ENCODE measurements at places on chromosomes 3 and 15. TPM values are rescaled to one million over a fixed set of nuclear protein-coding genes. Genes with fewer than 3 reads are reported as not detected.

ERICH6 gene
- not detected for total RNA-seq

TUSC7 gene
- total RNA-seq = not detected

KNG1 gene
- not detected for total RNA-seq

AGBL1 gene
- total RNA-seq = not detected

SI gene
- not detected for total RNA-seq

ACKR4 gene
- 0.11 TPM for total RNA-seq

SLC22A13 gene
- 0.51 TPM for total RNA-seq

C2CD4A gene
- not detected for total RNA-seq

GNAT1 gene
- not detected for total RNA-seq

GHSR gene
- total RNA-seq = not detected

BFSP2 gene
- 1.3 TPM for total RNA-seq

USP50 gene
- total RNA-seq = 0.80 TPM

ALG1L2 gene
- total RNA-seq = 4.6 TPM

CPLX3 gene
- 0.22 TPM for total RNA-seq

DNA sequence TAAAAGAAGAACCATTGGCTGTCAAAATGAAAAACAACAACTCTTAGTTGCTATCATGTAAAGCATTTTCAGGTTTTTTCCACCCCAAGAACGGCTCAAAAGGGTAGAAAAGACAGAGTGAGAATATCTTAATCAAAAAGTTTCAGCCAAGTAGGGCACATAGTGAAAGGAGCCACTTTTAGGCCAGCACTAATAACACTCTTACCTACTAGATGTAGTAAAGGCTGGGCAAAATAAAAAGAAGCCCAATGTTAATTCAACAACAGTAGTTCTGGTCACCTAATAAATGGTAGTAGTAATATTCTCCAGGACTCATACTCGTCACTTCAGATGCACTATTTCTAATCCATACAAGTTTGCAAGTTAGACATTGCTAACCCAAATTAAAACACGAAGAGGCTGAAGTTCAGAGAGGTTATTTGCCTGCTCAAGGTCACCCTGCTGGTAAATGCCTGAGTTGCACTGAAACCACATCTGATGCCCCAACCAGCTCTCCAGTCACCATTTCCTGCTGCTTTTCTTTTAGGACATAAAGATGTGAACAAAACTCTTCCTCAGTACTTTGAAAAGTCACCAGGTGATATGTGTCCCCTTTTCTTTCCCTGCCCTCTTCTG lies 7.5 kb downstream of the GOLIM4 start:
- DNase-seq = no peak

DNA sequence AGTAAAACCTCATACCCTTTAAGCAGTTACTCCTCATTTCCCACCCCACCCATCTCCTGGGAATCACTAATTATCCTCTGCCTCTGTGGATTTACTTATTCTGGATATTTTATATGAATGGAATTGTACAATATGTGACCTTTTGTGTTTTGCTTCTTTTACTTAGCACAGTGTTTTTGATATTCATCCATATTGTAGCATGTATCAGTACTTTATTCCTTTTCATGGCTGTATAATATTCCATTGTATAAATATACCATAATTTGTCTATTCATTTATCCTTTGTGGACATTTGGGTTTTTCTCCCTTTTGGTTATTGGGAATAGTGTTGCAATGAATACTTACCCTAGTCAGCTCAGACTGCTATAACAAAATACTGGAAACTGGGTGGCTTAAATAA lies 39.2 kb downstream of the SH3GL3 start:
- DNase-seq = no peak

- no peak for DNase-seq
Observed at GRCh38 chr3:100602506-100603444, 6.6 kb upstream of the ADGRG7 start.

DNA sequence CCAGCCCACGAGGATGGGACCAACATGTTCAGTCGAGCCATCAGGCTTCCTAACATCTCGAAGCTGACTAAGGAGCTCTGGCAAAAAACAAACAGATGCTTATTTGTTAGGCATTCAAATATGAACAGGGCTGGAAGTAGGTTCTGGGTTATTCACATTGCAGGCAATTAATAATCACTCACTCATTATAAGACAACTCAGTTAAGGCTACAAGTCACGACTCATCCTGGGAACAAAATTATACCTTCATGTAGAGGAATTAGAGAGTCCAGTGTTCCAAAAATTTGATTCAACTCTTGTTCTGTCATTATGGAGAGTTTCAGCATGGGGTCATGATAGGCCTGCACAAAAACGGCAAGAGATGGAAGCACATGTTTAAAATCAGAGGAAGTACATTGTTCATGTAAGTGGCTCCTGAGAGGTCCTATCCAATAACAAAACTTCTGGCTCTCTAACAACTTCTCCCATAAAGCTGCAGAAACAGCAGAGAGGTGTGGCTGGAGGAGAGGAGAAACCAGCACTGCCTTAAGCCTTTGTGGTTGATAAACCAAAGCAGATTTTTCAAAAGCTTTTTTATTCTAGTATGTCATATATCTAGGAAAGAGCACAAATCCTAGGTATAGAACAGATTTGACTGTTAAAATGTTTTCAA lies 50.6 kb downstream of the ARHGEF3 start:
- no peak for DNase-seq

- DNase-seq = no peak
Observed at GRCh38 chr15:34147371-34148140, 45.7 kb downstream of the PGBD4 start.

GRCh38 chr15:63870043-63870394 lies 36.3 kb upstream of the HERC1 start:
- DNase-seq = no peak

DNA sequence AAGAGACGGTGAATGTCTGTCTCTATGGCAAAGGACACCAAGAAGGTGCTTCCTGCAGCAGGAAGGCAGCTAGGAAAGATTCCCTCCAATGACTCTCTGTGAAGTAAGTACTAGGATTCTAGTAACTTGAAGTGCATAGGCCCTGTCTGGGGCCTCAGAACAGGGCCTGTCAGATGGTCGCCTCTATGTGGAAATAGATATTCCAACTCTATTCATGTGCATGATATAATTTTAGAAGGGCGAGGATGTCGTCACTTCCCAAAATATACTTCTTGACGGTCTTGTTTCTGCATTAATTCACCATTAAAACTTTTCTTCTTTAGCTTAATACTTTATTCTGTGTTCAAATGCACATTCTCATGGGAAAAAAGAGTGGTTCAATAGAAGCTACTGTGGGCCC lies 167.0 kb downstream of the TLE3 start:
- no peak for DNase-seq

DNA sequence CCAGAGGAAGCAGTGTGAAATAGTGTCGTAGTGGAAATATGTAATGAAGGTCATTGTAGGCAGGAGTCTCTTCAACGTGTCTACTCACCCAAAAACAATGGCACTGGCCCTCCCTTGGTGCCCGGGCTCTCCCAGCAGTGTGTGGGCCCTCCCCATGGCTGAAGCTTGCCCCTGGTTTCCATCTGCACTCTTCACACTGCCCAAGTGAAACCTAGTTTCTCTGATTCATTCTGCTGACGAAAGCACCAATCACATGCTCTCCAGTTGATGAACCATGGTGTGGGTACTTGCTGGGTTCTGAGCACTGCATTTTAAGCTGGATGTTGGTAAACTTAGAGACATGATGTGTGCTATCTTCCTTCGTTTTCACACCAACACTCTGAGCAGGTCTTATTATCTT lies 61.0 kb upstream of the AGBL1 start:
- no peak for DNase-seq

- no peak for DNase-seq
Observed at GRCh38 chr3:159792070-159792469, 196.6 kb upstream of the IL12A start.

DNA sequence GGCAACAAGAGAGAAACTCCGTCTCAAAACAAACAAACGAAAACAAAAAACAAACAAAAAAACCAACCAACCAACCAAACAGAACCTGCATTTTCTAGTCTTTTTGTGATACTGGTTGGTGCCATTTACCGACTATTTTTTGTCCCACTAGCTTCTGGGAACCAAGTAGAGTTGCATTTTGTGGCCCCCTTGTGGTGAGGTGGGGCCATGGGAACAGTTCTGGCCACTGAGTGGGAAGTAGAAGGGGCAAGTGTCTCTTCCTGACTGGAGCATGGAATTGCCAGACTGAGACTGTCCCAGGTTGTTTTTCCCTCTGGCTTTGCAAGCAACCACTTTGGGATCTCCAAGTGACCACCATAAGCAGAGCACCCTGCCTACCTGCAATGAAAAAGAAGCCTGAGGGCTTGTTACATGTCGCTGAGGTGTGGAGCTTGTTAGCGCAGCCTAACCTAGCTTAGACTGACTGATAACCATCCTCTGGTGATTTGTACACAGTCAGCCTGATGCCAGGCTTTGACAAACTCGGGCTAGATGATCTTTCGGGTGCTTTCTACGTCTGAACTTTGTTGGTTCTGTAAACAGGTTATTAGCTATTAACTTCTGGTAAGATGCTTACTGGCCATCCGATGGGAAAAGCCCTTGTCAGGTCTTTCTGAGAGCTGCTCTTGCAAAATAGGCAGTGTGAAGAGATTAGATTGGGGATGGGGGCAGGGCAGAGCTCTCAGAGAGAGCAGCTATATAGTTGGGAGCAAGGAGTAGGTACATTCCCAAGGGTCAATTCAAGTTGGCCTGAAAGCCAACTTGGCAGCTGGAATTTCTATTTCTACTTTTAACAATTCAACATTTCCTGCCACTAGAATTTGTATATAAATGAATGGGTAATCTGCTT lies 172.2 kb downstream of the SSR3 start:
- DNase-seq = no peak

- DNase-seq = no peak
Observed at GRCh38 chr15:95196176-95196915, 965.0 kb downstream of the MCTP2 start.

GRCh38 chr15:64311566-64311965 lies 44.4 kb downstream of the CSNK1G1 start:
- no peak for DNase-seq

GRCh38 chr3:24963762-24964625 lies 464.1 kb upstream of the RARB start:
- DNase-seq = no peak

DNA sequence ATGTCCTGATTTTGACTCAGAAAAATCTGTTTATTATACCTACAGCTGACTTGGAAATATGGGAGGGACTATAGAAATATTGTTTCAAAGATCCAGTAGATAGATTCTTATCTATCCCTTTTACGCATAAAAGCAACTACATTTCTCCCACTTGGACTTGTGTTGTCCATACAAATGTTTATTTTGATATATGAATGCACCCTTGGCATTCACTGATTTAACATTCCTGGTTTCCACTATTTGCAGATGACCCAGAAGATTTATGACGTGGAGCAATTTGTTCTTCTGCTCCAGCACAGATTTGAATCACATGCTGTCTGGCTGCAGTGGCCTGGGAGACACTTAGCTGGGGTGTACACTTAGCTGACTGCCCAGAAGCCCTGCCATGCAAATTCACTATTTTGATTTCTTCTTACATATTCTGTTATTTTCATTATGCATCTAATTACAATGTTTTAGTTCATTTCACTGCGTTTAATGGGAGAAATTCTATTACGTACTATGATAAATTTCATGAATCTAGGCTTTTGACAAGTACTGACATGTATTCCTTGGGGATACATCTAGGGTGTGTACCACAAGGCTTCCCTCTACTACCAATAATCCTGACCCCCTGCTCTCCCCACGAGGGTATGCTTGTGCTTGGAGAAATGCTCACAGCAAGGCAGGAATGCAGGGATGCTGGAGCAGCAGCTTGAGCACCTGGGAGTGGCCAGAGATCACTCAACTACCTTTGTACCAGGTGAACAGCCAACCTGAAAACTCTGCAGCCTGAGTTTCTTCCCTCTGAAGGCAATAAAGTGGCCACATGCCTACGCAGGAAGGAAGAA lies 223.6 kb upstream of the TBL1XR1 start:
- DNase-seq = no peak

- DNase-seq = no peak
Observed at GRCh38 chr3:174859114-174859735, at the start of gene NAALADL2. TSS of gene NAALADL2 (plus strand) at chr3:174859334.

GRCh38 chr3:175149675-175150074 lies 290.5 kb downstream of the NAALADL2 start:
- no peak for DNase-seq

GRCh38 chr3:143119974-143120715 lies 574 bp downstream of the CHST2 start:
- DNase-seq = peak; percentile 45

GRCh38 chr3:177350121-177350520 lies 152.8 kb upstream of the TBL1XR1 start:
- DNase-seq = no peak

- DNase-seq = no peak
Observed at GRCh38 chr3:12154151-12154550, 4.6 kb downstream of the TIMP4 start.

GRCh38 chr3:84547971-84548970 lies 410.5 kb upstream of the CADM2 start:
- DNase-seq = no peak

DNA sequence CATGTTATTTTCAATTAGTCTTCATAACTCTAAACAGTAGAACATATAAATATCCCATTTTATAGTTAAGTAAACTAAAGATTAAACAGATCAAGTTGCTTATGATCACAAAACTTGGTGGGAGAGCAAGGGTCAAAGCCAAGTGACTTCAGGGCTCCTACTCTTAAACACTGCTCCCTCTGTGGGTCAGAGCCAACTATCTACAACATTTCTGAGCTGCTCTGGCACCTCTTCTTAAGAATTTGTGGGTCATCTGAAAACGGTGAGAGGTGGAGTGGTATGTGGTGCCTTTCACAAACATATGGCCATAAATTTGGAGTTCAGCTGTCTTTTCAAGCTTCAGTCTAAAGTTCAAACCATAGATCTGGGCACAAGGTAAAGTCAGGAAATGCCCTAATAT lies 10.9 kb downstream of the ATG3 start:
- DNase-seq = no peak

DNA sequence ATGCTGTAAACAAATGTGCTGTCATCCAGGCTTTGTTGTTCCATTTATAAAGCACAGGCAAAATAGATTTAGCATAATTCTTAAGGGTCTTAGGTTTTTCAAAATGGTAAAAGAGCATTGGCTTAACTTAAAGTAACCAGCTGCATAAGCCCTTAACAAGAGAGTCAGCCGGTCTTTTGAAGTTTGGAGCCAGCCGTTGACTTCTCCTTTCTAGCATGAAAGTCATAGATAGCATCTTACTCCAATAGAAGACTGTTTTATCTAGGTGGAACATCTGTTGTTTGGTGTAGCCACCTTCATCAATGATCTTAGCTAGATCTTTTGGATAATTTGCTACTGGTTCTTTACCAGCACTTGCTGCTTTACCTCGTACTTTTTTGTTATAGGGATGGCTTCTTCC lies 297.5 kb upstream of the DCBLD2 start:
- DNase-seq = no peak

GRCh38 chr3:161740421-161740820 lies 243.8 kb downstream of the OTOL1 start:
- no peak for DNase-seq

DNA sequence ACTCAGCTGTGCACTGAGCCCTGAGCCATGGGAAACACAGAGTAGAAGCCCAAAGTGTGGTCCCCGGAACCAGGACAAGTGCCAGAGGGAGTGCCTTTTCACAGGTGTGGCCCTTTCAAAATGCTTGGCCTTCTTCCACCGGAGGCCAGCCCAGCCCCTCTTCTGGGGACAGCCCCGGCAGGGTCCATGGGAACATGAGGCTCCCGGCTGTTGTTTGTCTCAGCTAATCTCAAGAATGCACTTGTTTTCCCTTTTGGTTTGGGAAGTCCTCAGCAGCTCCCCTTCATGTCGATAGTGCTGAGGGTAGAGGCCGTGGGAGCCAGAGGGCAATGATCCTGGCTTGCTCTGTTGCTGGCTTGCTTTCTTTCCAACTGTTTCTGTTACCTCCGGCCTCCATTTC lies 91.1 kb upstream of the MRPS22 start:
- DNase-seq = no peak

Data from activated B cell treated with CpG ODN at 0.5 μM for 24 hours (primary cell).